Cardiac muscle cell (in vitro differentiated cells and primary cell): ENCODE measurements at places on chromosomes 2 and 18.

DNA sequence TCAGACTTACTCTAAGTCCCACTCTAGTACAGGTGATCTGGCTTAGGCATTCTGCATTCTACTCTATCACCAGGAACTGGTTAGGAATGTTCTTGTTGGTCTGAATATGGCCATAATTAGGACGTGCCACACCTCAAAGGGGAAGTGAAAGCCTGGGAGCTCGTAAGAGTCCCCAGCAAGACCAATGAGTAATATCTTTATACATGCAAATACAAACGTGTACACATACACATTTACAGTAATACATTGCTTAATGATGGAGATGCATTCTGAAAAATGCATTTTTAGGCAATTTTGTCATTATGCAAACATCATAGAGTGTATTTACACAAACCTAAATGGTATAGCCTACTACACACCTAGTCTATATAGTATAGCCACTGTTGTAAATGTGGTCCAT lies 19.5 kb upstream of the ERCC3 start:
- no peak for DNase-seq

- DNase-seq: no peak
These were observed 54.7 kb upstream of the PIEZO2 start for GRCh38 chr18:11204020-11204419.

DNA sequence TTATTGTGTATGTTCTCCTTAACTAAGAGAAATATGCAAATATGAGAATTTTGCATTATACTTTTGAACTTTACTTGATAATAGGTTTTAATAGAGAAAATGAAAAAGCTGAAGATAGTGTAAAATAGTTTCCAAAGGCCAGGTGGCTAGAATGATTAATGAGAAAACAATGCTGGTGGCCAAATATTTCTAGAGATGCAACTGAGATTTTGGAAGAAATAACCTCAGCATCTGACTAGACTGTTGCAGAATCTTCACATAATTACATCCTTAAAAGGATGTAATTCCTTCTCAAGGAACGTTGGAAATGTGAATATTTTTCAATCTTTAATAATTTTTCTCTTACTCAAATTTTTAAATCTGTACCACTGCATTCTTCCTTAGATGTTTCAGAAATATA lies 434.4 kb downstream of the THSD7B start:
- DNase-seq: no peak

DNA sequence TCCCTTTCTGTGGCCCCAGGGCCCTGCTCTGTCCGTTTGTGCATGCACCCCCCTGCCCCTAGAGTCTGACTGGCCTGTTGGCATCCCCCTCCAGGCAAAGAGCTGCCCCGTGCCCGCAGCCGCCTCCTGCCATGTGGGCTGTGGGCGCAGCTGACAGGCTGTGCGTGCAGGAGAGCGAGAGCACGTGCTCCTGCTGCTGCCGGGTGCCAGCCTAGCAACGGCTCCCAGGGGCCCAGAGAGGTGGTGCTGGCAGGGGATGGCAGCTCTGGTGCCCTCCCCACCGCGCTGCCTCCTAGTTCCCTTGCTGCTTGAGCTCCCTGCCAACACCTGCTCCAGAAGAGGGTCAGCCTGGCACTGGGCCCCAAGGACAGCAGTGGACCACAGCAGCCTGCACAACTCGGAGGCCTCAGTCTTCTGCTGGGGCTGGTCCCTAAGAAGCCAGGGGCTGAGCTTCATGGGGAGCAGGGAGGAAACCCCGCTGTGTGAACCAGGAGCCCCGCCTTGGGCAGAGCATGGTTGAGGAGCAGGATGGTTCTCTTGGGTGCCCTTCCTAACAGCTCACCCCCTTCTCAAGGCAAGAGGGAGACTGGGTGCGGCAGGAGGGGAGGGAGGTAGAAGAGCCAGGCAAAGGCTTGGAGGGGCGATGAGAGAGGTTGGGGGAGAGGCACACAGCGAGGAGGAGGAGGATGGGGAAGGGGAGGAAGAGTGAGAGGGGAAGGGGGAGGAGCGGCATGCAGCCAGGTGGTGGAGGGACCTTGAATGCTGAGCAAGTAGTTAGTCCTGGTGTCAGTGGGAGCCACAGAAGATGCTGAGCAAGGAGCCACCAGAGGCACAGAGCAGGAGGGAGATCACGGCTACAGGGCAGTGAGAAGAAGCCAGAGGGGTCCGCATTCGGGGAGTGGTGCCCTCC lies 23.8 kb upstream of the PTMA start:
- DNase-seq: no peak

GRCh38 chr2:219983836-219984235 lies 356.4 kb downstream of the SLC4A3 start:
- no peak for DNase-seq

DNA sequence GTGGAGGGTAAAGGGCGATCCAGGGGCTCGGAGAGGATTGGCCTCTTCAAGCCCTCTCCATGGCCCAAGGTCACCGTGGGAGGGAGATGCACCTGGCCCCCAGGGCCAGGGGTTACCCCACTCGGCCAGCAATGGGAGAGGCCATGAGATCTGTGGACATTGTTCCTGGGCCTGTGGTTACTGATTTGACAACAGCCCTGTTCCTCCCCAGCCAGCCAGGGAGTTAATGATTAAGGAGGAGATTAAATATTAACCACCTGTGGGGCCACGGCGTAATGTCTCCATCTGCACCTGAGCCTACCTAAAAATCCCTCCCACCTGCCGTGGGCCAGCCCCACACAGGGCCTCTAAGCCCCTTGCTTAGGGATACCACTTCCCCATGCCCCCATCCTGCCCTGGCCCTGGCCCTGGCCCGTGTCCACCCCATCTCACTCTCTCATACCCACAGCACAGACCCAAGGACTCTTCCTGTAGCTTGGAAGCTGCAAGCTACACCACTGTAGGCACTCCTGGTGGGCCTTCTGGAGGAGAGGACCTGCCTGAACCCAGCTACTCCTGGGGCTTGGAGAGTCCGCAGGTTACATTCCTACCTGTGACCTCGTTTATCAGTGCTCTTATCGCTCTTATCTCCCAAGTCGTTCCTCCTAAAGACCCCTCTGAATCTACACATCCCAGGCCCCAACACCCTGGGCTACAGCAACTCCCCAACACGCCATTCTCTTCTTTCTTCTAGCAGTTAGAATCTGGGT lies 32.1 kb downstream of the ZFP36L2 start:
- no peak for DNase-seq

DNA sequence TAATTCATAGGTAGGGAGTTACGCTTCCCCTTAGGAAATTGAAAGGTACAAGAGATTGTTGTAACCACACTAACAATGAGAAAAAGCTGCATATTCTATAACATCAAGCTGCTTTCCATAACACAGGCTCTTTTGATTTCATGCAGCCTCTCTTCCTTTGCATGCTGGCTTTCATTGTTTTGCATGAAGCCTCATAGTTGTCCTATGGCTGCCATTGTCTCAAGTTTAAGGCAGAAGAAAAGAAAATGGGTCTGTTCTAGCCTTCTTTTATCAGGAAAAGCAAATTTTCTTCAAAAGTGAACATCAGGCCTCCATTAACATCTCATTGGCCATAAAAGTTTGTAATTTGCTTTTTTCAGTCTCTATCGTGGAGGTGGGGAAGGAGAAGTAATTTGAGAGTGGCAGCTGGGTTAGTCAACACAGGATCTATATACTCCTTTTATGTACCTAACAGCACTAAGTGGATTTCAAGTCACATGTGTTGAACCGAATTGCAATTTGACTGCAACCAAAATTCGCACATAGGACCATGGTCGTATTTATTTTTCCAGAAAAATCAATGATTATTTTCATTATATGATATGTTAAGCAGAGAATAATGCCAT lies 248.5 kb upstream of the RND3 start:
- DNase-seq: no peak

GRCh38 chr2:15331787-15332186 lies 229.3 kb downstream of the NBAS start:
- DNase-seq: peak; percentile 15

GRCh38 chr2:62334009-62334408 lies 138.1 kb downstream of the B3GNT2 start:
- DNase-seq: no peak

DNA sequence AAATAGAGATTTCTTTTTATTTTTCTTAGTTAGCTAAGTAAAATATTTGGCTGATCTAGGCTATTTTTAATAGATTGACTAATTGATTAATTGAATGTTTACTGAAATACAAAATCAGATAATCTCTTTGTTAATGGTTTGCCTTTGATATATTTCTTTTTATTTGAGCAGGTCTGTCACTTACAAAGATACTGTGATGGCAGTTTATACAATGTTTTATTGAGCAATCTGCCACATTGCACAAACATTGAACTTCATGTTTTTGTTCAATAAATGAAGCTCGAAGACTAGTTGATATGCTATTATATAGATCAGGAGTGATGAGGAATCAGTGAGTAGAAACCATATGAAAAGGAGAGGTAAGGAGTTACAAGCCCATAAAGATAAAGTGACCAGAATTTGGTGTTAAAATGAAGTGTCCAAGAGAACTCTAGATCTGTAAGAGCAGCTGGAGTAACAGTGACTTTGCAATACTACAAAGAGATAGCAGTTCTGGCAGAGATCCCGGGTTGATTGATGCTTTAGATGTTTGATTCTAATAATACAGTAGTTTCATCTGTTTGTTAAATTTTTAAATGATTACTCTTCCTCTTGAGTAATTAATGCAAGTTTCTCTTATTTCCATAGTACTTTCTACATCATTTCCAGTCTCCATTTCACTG lies 574.2 kb downstream of the CCDC85A start:
- no peak for DNase-seq

- no peak for DNase-seq
These were observed 21.6 kb downstream of the MROH2A start for GRCh38 chr2:233799716-233800115.

GRCh38 chr2:143183804-143184463 lies 54.7 kb downstream of the ARHGAP15 start:
- no peak for DNase-seq

GRCh38 chr2:3241971-3242746 lies 135.5 kb downstream of the EIPR1 start:
- DNase-seq: no peak

DNA sequence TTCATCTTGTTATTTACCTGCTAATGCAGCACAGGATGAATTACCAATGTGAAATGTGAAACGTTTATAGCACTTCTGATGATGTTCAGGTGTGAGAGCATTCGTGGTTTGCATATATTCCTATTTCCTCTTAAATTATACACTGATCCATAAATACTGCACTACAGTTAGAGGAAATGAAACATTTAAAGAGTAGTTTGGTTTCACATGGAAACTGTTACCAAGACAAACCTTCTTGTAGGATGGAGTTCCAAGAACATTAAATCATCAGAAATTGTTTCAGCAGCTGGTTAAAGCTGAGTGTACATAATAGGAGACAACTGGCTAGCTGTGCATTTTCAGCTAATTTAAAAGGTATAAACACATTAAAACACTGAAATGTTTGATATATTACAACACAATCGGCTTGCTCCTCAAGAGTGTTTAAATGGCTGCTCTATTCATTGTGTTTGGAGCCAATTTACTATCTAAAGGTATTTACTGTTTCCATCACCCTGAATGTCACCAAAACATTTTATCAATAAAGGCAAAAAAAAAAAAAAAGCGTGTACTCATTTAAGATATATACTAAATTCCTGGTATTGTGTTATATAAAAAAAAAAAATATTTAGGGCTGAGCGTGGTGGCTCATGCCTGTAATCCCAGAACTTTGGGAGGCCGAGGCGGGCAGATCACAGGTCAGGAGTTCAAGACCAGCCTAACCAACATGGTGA lies 100.6 kb downstream of the DYM start:
- DNase-seq: no peak

DNA sequence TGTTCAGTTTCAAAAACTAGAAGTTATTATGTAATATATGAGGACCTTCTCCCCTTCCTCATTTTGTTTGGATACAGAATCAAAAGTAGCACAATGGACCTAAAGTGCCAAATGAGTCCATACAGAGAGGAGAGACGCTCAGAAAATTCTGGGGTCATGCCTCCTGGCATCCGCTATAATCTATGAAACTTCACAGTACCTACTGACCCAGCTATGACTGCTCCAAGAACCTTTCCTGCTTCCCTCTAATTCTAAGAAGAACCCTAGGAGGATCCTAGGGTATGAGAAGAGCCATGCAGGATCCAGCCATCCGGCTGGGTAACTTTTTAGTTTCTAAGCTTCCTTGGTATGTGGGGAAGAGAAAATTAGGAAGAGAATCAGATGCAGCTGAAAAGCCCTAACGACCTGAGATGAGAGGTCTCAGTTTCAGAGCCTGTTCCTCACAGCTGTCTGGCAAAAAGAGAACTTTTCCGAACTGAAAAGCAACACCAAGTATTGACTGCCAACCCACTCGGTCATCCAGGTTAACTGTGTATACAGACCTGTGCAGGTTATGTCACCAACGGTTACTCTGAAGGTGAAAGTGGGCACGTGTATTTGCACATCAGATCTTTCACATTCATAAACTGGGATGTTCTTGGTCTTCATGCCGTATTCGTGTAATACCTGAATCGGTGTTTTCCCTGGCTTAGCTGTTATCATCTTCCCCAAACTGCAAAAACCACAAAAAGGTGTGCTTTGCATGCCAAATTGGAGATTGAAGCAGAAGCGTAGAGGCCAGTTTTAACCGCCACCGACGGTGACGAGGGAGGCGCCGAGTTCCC lies 1.1 kb downstream of the PRKRA start:
- DNase-seq: no peak

GRCh38 chr18:21458788-21459187 lies 141.7 kb downstream of the ESCO1 start:
- no peak for DNase-seq

- DNase-seq: no peak
These were observed 101.7 kb upstream of the ZFP36L2 start for GRCh38 chr2:43328133-43328532.

- DNase-seq: peak; percentile 89
These were observed 1.0 kb downstream of the ACVR1 start for GRCh38 chr2:157874997-157875640.

DNA sequence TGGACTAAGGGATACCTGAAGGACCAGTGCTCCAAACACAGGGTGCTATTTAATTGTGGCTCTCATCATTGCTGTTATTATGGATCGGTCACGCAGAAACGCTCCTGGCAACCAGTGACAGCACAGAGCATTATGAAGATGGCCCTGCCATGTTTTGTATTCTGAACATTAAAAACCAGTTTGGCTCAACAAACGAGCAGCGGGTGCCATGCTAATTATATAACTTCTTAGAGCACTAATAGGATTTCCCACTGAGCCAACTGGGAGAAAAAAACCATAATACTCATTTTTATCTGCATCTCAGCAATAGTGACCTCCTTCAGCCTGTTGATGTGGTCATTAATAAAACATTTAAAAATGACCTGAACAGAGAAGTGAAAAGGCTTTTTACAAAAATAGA lies 212.8 kb downstream of the STK39 start:
- DNase-seq: no peak

- DNase-seq: no peak
These were observed 42.5 kb downstream of the LYPD6B start for GRCh38 chr2:149080971-149081370.
